CD4-positive, alpha-beta T cell treated with Interferon gamma for 1 hour (primary cell): ENCODE measurements at places on chromosomes 5 and 9.

DNA sequence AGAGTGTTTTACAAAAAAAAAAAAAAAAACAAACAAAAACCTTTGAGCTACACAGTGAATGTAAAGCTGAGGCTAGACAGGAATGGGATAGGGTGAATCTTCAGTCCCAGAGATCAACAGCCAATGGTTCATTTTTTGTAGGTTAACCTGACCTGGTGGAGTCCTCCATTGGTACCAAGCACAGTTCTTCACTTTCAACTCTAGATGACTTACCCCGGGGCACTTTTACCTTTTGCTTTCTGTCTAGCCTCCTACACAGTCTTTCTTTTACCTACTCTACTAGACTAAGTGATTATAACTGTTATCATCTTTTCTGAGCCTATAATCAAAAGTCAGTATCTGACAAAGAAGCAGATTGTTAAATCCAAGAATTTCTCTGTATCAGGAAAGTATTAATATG, 50.9 kb downstream of the ANXA2R start:
- no peak for DNase-seq

DNA sequence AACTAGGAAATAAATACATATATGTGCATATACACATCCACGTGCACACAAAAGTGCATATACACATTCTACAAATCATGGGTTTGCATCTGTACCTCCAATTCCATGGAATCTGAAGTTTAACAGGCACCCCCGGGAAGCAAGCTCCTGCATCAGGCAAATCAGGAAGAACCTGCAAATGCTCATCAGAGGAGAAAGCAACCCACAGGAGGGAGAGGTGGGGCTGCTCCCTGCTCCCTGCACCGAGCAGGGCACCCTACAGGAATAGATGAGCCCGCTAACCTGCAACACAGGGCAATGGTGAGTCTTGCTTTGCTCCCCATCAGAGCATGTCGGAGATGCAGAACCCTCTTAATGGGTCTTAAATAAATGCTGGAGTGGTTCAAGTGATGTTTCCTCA, 151.3 kb downstream of the DAB2IP start:
- no peak for DNase-seq

DNA sequence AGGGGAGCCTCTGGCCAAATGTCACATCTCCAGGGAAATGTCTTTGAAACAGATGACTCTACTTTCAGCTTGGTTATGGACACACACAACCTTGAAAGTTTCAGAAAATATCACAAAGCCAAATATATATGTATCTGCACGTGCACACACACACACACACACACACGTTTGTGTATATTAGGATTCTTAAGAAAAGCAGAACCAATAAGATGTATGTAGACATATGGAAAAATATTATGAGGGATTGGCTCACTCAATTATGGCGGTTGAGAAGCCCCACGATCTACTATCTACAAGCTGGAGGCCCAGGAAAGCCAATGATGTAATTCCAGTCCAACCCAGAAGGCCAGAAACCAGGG, 194.9 kb downstream of the PALM2AKAP2 start:
- no peak for DNase-seq

GRCh38 chr5:163190283-163190682, 247.1 kb upstream of the CCNG1 start:
- DNase-seq = no peak

DNA sequence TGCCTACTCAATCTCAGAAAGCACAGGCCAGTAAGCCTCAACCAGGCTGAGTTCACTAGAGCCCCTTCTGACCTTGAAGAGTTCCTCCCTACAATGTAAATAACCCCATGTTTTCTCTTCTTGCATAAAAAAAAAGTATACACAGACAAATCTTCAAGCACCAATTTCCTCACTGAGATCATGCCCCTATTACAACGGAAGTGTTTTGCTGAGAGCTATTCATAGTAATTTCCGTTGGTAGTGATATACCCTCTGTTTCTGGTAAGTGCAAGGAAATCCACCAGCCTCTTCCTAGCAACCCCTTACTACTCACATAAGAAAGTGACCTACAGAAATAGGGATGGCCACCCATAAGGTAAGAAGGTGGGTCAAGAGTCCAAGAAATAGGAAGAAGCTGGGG, 76.4 kb upstream of the TARS1 start:
- DNase-seq = no peak

GRCh38 chr5:32712481-32713360, 1.6 kb downstream of the NPR3 start:
- DNase-seq = no peak

GRCh38 chr5:137275083-137275482, 224.0 kb downstream of the SPOCK1 start:
- no peak for DNase-seq

GRCh38 chr9:85077944-85078343, 408.4 kb downstream of the NTRK2 start:
- DNase-seq = no peak
